ENCODE measurements at places on chromosomes 4 and X.

GRCh38 chr4:135015771-135016170 lies 814.2 kb upstream of the PABPC4L start:
- no peak for DNase-seq

DNA sequence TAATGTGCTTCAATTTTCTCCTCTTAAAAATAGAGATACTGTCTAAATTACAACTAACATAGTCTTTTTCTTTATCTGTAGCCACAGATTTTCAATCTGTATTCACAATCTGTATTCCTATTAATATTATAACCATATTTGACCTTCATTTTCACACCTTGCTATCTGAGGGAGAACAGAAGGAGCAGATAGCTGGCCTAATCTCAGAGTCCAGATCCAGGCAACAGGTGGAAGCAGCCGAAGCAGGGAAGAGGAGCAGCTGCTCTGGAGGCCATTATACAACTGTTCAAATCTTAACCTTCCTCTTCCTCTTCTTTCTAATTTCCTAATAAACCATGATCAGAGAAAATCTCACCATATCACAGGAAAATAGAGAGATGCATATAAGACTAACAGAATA lies 14.2 kb downstream of the SEPSECS start:
- DNase-seq: no peak

DNA sequence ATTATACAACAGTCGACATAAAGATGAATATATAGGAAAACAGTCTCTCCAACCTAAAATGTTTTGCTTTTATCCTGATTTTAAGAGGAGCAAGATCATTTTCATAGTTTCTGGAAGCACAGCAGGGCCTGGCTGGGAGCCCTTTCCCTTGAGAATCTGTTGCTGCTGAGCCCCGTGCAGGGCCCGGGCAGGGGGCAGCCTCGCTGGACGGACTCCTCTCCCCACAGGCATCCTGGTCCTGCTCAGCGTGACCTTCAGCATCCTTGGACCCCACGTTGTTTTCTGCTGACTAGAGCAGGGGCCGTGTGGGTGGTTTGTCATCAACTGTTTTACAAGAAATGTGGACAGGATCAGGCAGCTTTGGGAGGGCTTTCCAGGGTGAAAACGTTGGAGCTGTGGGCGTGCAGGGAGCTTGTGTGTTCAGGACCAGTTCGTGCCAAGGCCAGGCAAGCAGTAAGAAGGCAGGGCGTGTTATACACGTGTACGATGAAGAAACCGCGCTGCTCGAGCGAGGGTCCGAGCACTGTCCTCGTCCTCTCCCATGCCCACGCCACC lies 25.0 kb downstream of the CPZ start:
- DNase-seq: no peak

GRCh38 chr4:184513802-184514120 lies 39.4 kb upstream of the IRF2 start:
- DNase-seq: no peak

GRCh38 chr4:132557660-132558059 lies 591.4 kb upstream of the PCDH10 start:
- DNase-seq: no peak

- DNase-seq: no peak
Measured at GRCh38 chrX:46649421-46650260, 76.1 kb downstream of the CHST7 start.

GRCh38 chrX:16444353-16444752 lies 205.6 kb upstream of the S100G start:
- no peak for DNase-seq

DNA sequence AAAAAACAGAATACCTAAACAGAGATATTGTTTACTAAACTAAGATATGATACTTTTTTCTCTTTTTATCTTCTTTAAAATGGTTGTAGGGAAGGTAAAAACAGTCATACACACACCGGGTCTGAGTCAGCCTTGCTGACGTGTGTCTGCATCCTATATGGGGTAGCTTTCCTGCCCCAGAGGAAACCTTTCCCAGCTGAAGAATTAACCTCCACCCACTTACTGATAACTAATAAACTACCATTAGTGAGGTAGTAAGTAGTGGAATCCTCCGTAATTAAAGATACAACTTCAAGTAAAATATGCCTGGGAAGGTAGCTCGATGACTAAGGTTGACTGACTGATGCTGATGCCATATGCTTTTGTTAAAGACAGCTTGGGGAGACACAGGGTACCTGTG lies 312.2 kb downstream of the DCTD start:
- no peak for DNase-seq

DNA sequence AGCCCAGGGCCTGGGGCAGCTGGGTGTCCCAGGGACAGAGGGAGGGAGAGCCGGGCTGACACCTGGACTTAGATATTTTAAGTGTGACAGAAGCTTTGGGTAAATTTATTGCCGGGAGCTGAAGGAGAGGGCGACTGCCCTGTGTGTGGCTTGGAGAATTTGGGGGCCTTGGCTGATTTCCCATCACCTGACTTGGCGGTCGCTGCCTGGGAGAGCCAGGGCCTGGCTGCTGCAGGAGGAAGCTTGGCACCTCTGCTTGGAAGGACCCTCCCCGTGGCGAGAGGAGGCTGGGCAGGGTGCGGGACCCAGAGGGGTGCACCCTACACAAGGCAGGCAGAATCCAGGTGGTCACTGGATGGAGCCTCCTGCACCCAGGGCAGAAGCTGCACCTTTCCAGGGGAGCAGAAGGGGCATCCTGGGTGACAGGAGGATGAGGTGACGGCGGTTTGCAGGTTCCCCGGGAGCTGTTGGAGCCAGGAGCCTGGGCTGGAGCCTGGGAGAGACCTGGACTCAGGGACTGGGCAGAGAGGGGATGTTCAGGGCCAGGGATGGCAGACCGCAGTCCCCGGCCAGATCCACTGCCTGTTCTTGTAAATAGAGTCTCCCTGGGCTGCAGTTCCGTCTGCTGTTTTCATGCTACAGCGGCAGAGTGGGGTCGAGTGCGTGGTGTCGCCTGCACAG lies 72.0 kb downstream of the RGS12 start:
- no peak for DNase-seq

- DNase-seq: no peak
Measured at GRCh38 chrX:46551494-46552128, 6.4 kb upstream of the ZNF674 start.

DNA sequence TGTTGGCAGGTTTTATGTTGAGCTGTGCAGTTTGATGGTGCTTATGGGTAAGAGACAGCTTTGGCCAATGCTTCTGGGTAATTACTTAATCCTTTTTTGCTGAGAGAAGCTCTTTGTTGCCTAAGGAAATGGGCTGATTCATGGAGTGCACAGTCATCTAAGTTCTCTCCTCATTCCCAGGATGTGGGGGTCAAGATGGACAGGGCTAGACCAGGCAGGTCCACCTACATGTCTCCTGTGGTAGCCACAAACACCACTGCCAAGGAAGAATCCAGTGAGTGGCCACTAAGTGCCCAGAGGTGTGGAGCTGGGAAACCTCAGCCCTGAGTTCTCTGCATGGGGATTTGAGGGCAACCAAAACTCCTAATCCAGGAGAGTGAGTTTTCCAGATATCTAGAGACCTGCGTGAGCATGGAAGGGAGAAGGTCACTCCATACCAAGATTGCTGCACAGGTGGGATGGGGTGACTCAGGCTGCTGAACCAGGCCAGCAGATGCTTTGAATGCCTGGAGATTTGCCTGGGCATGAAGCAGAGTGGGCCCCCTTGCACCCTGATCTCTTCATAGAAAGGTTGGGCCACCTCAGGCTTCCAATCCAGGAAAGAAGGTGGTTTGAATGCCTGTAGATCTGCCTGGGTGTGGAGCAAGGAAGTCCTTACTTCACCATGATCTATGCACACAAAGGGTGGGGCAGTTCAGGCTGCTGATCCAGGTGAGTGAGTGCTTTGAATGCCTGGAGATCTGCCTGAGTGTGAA lies 234.8 kb upstream of the GNPDA2 start:
- no peak for DNase-seq

DNA sequence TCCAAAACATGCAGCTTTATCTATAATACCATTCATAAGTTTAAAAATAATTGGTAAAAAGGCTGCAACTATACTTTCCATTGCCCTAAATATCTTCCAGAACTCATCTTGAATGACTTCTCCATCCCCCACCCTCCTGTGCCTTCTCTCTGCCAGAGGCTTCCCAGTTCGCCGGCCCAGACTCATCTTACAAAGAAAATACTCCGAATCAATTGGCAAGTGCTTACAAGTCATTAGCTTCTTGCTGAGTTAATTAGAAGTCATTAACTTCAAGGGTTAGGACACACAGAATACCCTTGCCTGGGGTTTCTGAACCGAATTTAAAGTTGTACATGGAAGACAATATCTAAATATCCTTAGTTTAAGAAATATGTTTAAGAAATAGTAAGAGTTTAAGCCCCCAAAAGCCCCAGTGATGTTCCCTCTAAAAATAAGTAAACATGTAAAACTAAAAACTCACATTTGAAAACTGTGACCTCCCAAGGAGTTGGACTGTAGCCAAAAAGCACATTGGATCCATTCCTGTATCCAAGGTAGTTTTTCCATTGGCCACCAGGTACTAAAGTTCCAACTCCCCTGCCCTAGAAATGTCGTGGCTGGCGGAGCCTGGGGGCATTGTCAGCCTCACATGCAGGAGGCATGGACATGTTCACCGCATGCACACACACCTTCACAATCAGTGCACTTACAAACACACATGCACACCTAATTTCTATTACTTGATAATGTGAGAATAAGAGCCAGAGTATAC lies 535.2 kb upstream of the FAT1 start:
- no peak for DNase-seq

DNA sequence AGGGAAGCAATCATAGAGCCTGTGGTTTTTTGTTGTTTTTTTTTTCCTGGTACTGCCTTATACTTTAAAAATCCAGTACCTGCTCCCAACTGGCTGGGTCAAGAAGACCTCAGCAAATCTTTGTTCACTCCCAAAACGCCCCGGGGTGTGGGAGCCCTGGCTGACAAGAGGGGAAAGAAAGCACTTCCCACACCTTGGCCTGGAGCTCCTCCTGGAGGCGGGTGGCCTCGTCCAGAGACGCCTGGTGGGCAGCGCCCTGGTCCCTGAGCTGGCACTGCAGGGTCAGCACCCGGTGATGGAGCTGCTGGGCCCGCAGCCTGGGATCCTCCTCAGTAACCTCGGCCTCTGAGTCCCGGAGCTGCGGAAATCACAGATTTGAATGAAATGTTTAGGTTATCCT lies 38.2 kb downstream of the C4orf50 start:
- no peak for DNase-seq

DNA sequence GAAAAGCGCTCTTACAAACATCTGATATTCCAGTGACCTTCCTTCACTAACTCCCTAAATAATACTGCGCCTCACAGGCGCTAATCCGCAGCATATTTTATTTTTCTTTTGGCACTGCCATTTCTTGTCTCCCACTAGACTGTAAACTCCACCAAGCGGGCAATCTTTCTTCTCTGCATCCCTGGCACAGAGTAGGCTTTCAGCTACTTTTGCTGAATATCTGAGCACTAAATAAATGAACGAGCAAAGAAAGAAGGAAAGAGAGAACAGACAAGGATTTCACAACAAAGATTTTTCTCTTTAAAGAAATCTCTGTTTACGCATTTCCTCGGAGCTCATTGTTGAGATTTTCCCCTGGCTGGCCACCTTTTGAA lies 12.7 kb downstream of the NKX3-2 start:
- no peak for DNase-seq

- DNase-seq: no peak
Measured at GRCh38 chr4:54032558-54033135, 31.8 kb downstream of the CHIC2 start.

DNA sequence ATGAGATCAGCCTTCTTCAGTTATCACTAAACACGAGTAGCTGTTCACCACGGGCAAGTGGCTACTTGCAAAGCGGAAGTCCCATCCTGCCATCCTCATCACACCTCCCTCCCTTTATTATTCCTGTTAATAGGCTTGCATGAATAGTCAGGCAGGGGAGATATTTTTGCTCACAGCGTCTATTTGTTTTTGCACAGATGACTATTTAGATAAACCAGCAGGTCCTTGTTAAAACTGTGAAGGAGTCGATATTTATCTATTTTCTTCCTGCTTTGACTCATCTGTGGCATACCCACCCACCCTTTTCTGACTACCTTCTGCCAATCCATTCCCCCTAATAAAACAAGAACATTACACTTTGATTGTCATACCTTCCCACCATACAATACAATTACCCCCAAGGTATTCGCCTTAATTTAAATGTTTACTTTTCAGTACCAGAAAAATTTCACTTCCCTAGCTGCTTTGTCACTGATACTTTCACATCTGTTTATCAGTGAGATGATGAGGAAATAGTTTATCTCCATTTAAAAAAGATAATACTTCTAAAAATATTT lies 96.6 kb upstream of the BANK1 start:
- no peak for DNase-seq

DNA sequence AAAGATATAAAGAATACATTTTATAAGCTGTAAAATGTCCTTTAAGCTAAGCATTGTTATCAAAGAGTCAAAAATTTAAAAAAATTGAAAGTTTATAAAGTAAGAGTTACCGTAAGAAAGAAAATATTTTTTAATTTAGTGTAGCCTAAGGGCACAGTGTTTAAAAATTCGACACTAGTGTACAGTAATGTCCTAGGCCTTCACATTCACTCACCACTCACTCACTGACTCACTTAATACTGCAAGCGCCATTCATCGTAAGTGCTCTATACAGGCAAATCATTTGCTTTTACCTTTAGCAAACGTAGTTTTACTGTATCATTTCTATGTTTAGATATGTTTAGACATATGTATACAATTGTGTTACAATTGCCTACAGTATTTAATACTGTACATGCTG lies 20.2 kb downstream of the GLRA3 start:
- DNase-seq: no peak

GRCh38 chrX:17376431-17377077 lies 1.6 kb downstream of the NHS start:
- DNase-seq: no peak

- DNase-seq: no peak
Measured at GRCh38 chrX:131060147-131060546, 2.0 kb downstream of the ARHGAP36 start.

- DNase-seq: peak; percentile 52
Measured at GRCh38 chr4:85928775-85929591, 430.9 kb downstream of the MAPK10 start.

GRCh38 chr4:3572363-3572762 lies 40.1 kb upstream of the LRPAP1 start:
- no peak for DNase-seq

DNA sequence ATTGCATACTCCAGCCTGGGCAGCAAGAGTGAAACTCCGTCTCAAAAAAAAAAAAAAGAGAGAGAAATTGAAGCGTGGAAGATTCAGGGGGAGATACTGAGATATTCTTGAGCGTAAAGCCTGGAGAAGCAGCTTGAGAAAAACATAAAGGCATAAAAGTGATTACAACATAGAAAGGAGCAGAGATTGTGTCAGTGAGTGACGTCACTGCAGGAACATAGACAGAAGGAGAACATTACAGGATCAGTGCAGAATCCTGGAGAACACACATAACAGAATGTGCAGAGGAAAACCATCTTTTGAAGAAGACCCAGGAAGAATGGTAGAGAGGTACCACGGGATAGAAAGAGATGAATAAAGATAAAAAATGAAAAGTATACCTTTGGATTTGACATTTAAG lies 147.0 kb downstream of the APBB2 start:
- no peak for DNase-seq

GRCh38 chr4:18202486-18202885 lies 180.9 kb upstream of the LCORL start:
- no peak for DNase-seq

GRCh38 chr4:177256950-177257349 lies 52.7 kb upstream of the NEIL3 start:
- no peak for DNase-seq

GRCh38 chr4:168854350-168854921 lies 155.6 kb downstream of the CBR4 start:
- DNase-seq: no peak

- DNase-seq: no peak
Measured at GRCh38 chr4:39759569-39759968, 61.6 kb downstream of the UBE2K start.

- no peak for DNase-seq
Measured at GRCh38 chr4:177079327-177079726, 230.3 kb upstream of the NEIL3 start.

Measured in AG09309 (cell line).